Stimulated activated CD4-positive, alpha-beta T cell treated with anti-CD3 and anti-CD28 coated beads, Interleukin-12 subunit alpha, Interleukin-12 subunit beta, amount 100 ng/mL, for 24 hours (primary cell): ENCODE measurements at places on chromosomes 6 and 20.

DNA sequence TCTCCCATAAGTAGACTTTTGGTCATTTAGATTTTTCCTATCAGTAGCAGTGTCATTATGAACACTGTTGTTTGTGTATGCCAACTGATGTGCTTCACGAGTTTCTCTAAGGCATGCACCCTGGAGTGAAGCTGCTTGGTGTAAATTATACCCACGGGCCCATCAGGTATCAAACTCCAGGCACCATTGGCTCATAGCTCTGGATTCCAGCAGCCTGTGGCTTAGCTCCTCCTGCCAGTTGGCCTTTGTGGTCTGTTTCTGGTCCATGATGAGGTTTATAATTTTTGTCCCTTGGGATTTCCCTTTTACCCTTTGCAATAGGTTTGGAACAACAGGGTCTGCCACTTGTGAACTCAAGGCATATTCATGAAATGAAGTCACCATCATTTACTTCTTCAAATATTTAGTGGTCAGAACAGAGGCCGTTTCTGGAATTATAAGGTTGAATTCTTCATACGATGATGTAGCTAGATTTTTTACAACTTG is 350.5 kb downstream of the PRL start:
- DNase-seq = no peak

DNA sequence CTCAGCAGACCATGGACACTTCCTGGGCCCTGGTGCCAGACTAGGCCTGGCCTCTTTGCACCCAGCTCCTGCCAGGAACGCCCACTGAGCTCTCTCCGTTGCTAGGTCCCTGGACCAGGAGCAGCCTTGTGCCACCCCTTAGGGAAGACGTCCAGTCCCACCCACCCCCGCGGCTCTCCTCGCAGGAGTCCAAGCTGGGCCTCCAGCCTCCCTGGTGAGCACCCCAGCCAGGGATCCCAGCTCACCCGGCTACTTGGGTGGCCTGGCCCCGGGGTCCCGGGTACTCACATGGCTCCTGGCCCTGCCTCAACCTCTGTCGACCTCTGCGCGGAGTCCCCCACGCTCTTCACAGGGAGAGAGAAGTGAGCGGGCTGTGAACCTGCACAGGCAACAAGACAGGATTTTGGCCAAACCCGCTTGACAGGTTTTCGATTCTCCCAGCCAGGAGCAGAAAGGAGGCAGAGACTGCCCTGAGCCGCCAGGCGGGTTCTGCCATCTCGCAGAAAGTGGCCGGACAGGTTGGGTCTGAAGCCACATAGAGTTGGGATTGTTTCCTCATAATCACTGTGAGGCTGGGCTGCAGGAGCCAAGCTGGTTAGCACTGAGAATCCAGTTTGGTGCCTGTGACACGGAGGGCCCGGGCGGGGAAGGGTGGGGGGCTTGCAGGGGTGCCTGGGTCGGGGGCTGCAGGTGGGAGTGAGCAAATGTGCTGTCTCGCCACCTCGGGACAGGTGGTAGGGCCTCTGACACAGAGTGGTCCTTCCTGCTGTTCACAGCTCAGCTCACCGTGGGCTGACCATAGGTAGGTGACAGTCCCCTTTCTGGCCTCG is at the start of gene RBBP8NL:
TSS of gene RBBP8NL (minus strand) at position 368 of the 830 bp plus-strand sequence. CDS start 7,892 bp downstream, outside the sequence.
- DNase-seq = no peak

- no peak for DNase-seq
Measured at GRCh38 chr6:76866091-76866915, 597.0 kb downstream of the HTR1B start.

- DNase-seq = no peak
Measured at GRCh38 chr6:168414336-168415097, 26.5 kb upstream of the SMOC2 start.

GRCh38 chr6:146300521-146300920 is 243.1 kb upstream of the RAB32 start:
- no peak for DNase-seq

GRCh38 chr20:50146732-50147662 is 6.5 kb downstream of the PEDS1 start:
- peak; percentile 54 for DNase-seq

DNA sequence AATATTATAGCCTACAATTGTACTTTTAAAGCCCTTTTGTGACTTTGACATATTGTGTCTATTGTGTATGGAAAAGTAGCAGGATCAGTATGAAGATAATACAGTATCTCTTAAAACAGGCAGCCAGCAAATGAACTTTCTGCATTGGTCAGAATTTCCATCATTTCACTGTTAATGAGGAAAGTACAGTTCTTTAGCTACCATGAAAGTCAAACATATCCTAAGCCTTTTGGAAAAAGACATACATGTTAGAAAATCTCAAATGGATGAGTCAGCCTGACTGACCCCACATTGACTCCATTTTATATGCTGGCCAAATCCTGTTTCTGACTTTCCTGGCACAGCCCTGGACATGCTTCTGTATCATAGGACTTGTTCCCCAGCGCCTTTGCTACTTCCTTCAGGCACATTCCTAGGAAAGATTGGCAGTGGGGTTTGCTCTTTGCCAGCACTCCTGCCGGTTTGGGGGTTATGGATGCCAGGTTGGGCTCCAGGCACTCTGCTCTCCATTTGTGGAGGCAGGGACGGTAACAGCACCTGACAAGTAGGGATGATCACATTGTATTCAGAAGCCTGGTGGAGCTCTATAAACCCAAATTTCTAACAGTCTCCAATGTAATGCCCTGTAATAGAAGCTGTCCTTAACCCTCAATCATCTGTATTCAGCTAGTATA is 43.7 kb downstream of the TOP1 start:
- DNase-seq = no peak

DNA sequence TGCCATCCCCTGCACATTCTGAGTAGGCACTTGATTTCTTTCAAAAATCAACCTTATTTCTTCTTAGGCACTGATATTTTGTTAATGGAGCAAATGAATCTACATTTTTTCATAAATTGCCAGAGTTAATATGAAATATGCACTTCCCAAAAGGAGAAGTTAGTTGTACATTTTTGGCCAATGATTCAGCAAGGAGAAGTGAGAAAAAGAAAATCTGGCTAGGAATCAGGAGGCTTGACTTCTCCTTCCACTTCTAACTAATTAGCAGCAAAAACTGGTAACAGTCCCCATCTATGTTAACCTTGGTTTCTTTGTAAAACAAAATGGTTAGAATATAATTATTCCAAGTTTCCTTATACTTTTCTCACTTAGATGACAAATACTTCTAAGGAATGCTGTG is 7.0 kb upstream of the DSE start:
- no peak for DNase-seq

DNA sequence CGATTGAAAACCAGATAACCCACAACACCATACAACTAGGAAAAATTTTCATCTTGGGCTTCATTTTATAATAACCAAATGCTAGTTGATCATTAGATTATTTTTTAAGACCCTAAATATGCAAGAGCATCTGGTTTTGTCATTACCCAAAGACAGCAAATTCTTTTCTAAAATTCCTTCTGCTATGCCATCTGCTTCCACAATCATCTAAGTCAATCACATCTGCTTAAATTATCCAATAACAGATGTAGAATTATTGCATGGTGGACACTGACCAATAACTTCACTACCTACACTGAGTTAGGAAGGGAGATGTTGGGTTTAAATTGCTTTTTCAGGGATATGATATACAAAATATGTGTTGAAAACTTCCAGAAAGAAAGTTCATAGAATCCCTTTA is 41.9 kb downstream of the PKHD1 start:
- no peak for DNase-seq

- no peak for DNase-seq
Measured at GRCh38 chr6:140620496-140620895, 1246.0 kb upstream of the CITED2 start.

DNA sequence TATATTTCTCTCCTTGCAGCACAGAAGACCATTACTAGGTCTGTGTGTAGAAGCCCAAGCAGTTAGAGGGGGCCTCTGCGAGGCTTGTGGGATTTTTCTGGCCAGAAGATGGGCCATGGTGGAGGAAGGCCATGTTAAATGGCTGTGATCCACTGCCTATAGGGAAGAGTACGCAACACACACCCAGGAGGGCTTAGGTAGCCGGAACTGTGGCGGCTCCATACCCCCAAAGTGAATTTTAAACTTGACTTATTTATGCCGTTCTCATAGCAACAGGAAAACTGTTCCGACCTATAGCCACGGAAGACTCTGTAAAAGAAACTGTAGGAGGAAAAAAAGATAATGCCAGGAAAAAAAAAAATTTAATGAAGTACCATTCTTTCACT is 69.5 kb downstream of the SLX4IP start:
- DNase-seq = no peak

GRCh38 chr20:24389686-24390085 is 79.7 kb upstream of the SYNDIG1 start:
- DNase-seq = peak; percentile 1

DNA sequence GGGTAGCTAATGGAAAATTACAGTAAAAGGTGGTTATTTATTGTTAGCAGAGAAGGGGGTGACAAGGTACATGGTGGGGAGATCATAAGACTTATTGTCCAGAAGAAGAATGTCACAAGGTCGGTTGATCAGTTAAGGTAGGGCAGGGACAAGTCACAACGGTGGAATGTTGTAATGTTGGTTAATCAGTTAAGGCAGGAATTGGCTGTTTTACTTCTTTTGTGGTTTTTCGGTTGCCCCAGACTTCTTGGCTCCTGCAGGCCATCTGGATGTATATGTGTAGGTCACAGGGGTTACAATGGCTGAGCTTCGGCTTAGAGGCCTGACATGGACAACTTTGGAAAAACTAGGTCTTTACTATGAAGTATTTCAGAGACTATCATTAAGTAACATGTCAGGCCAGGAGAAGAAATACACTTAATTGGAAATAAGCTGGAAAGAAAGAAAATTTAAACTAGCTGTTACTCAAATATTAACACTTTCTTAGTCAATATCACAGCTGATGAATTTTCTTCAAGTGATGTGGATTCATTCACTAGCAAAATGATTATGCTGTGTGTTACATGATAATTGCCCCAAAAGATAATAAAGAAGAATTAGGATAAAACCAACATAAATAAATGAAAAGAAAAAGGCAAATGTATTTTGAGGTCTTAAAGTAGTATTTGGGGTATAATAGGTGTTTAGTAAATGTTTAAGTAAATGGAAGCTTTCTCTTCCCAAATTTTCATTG is 4.4 kb downstream of the AIG1 start:
- no peak for DNase-seq

DNA sequence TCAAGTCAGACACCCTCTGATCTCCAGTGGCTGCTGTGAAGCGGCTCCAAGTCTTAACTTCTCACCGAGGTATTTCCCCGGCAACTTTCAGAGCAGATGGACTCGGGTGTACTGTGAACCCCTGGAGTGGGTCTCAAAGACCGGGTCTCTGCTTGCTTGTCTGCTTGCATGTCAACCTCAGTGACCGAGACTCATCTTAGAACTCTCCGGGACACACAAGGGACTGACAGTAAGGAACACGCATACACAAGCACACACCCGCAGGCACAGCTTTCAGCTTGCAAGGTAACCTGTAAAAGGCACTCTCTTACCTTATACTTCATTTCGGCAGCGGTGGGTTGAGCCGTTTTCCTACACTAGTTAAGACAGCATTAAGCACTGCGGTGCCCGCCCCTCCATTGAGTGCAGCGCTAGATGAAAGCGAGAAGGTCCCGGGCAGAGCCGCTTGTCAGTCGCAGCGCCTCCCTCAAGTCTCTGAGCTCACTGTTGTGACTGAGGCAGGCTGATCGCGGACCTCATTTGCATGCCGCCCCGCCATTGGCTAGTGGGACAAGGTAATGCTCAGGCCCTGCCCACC is at the start of gene NEDD9:
TSS of gene NEDD9 (minus strand) at position 476 of the 577 bp plus-strand sequence. CDS start at position 323, 153 bp downstream.
- peak; percentile 90 for DNase-seq

- peak; percentile 22 for DNase-seq
Measured at GRCh38 chr6:159981403-159982245, 12.7 kb downstream of the IGF2R start.

- no peak for DNase-seq
Measured at GRCh38 chr6:44133003-44133931, 5.9 kb downstream of the TMEM63B start.

- no peak for DNase-seq
Measured at GRCh38 chr6:80404889-80405288, 298.4 kb downstream of the BCKDHB start.

GRCh38 chr6:82248273-82248735 is 760 bp upstream of the IBTK start:
- no peak for DNase-seq

DNA sequence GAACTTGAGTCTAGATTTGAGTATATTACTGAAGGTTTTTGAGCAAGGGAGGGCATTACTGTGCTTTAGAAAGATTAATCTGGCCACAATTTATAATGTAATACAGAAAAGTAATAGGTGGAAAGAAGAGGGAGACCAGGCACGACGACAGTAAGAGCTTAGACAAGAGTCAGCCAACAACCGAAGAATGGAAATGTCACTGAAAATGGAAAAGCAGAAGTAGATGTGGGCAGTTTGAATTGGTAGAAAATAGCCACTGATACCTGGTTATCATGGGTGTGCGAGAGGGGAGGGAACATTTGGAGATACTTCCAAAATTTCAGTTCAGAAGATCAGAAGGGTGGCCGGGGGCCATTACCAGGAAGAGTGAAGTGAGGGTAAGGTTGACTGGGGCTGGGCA is 339.1 kb downstream of the UTRN start:
- DNase-seq = no peak

DNA sequence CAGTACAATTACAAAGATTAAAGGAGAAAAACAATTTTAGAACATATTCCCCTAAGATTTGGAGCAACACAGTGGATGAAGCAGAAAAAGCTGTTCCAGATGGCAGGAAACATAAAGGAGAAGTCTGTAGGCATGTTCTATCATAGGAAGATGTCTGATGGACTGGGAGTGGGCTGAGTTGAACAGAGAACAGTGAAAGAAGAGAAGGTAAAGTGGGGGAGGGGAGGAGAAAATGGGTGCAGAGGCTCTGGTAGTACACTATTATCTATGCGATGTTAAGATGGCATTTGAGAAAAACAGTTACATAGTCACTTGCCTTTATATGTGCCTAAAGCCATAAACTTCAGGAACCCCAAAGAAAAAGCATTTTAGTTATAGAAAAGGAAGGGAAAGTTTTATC is 4.2 kb upstream of the PHIP start:
- DNase-seq = no peak

GRCh38 chr6:99467509-99468106 is 42.5 kb upstream of the PNISR start:
- no peak for DNase-seq

DNA sequence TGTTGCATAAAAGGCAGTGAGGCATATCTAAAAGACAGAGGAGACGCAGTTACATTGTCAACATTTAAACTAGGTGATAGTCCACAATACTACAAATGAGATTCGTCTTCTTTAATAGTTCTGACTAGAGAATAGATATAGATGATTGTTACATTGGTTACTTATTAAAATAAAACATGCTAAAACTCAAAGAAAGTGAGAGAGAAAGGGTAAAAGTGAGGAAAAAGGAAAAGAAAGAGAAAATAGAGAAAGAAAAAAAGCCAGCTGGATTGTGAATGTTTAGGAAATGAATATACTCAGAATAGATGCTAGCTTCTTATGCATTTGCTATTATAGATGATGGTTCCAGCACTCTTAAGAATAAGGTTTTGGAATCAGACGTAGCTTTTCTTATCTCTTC is 27.7 kb upstream of the FAM162B start:
- no peak for DNase-seq

DNA sequence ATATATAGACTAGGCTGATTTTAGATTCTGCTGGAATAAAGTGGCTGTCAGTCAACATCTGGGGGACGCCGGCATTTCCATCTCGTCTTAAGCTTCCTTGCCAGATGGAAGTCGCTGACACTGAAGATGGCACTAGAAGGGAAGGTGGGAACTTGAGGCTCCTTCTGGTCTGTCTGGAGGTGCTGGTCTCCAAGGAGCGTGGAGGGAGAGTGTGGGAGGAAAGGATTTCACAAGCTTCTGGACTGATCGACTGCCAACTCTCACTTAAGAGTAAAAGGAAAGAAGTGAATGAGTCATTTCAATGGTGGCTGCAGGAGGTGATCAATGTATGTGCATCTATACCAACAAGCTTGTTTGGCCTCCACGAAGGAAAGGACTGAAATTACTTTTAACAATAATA is 40.4 kb downstream of the DUSP22 start:
- no peak for DNase-seq
